SHP77 (cell line): ENCODE measurements at places on chromosomes 6 and 20.

DNA sequence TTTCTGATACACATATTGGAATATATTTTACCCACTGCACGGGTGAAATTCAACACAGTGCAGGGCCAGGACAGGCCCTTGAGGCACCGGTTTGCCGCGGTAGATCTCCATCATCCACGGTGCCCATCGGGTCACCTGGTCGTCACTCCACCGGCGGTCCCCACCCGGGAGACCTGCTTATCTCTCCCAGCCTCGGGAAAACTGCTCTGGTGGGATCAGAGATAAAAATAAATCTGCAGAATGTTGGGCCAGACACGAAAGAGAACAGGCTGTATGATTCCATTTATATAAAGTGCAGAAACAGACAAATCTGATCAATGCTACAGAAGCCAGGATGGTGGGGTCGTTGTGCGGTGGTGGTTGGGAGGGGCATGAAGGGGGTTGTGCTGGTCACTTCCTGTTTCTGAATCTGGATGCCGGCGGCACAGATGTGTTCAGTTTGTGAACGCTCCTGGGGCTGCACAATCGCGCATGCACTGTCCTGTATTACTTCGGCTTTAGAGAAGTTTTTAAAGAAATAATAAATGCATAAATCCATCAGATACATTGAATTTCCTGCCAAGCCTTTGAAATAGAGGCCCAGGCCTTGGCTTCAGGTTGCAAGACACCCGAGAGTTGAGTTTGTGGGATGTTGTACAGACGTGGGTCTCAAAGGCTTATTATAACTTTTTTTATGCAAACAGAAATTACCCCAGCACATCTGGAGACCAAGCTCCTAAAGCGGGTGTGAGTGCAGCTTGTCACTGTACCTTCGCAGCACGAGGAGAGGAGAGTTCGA is 54.3 kb downstream of the ANKRD60 start:
- no peak for DNase-seq

- no peak for DNase-seq
Measured at GRCh38 chr6:169557887-169558286, 143.9 kb downstream of the WDR27 start.

DNA sequence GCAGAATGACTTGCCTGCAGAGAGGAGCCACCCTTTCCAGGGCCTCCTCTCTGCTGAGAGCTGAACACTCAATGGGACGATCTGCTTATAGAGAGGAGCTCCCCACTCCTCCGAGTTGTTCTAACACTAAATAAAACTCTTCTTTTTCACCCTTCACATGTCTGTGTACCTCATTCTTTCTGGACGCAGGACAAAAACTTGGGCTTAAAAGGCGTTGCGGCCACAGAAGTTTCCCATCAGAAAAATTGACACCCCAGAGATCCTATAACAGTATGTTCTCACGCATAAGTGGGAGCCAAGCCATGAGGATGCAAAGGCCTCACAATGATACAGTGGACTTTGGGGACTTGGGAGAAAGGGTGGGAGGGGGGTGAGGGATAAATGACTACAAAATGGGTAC is 121.2 kb downstream of the GMPR start:
- DNase-seq = no peak

- DNase-seq = no peak
Measured at GRCh38 chr6:111777357-111777756, 95.9 kb downstream of the FYN start.

- DNase-seq = no peak
Measured at GRCh38 chr6:165059032-165059431, 250.4 kb downstream of the C6orf118 start.

DNA sequence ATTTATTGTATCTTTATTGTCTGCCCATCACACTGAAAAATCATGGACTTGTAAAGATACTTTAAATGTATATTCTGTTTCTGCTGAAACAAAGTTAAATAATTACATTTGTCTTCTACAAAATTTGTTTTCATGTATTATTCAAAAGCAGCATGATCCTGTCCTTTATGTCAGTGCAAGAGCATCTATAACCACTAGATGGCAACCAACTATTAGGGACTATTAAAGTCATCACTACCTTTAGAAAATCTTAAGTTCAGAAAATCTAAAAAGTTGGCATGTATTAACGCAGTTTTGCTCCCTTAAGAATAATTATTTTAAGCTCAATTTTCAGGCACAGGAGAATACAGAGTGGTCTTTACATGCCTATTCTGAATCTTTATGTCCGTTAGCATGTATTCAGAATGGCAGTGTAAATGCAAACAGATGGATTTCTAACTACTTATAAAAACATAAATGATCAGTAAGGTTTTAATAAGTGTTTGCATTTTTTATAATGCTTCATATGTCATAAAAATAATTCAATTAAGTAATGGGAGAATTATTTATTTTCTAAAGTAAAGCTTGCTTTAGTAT is 17.8 kb downstream of the TMEM30A start:
- peak; percentile 26 for DNase-seq

DNA sequence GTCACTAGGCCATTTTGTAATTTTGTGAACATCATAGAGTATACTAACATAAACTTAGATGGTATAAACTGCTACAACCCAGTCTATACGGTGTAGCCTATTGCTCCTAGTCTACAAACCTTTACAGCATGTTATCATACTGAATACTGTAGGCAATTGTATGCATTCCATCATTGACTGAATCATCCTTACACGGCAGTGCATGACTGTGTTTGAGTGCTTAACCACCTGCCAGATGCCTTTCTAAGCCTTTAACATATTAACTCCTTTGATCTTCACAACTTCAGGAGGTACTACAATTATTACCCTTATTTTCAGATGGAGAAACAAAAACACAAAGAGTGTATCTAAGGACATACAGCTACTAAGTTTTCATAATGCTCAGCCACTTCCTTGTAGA is 14.0 kb downstream of the DPPA5 start:
- no peak for DNase-seq

DNA sequence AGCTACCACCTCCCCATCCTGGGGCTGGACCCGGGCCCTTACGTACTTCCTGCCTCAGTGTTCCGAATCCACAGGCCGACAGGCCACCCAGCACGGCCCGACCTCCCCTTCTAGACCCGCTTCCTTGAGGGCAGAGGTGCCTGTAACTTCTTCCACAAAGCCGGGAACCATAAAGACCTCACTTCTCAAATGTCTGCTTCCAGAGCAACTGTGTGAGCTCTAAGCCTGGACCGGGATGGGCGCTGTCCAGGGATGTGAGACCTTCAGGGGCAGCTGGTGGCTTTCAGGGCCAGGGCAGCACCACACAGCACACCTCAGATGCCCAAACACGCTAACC is 9.3 kb downstream of the SLC2A4RG start:
- no peak for DNase-seq

DNA sequence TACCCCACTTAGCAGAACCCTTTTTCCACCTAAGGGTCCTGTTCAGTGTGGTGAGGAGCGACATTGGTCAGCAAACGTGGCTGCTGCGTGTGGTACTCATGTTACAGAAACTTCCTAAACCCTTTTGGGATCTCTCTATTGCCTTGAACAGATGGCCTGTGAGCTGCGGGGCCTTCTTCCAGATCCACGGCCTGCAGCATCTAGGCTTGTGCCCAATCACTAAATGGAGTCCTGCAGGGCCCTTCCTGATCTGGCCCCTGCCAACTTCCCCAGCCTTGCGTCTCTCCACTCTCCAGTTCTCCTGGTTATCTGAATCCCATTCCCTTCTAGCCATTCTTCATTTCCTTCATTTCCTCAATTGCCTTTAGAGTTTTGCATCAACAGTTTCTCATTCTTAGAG is 85.6 kb downstream of the PDE7B start:
- DNase-seq = no peak

DNA sequence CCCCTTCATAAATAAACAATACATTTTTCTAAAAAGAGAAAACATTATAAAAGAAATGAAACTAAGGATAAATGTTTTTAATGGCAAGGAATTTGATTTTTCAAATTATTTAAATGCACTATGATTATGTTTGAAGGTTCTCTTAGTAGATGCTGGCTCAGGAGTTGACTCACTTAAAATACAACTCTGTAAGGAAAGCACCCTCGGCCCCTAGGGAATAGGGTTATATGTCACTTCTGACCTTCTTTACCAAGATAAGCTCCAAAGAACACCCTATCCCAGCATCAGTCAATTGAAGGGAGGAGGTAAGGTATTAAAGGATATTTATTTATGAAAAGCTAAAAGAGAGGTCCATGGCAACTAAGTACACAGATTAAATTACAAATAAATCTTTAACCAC is 6.8 kb downstream of the SNAP91 start:
- DNase-seq = no peak

- DNase-seq = no peak
Measured at GRCh38 chr6:130840050-130840449, 12.8 kb downstream of the SMLR1 start.

DNA sequence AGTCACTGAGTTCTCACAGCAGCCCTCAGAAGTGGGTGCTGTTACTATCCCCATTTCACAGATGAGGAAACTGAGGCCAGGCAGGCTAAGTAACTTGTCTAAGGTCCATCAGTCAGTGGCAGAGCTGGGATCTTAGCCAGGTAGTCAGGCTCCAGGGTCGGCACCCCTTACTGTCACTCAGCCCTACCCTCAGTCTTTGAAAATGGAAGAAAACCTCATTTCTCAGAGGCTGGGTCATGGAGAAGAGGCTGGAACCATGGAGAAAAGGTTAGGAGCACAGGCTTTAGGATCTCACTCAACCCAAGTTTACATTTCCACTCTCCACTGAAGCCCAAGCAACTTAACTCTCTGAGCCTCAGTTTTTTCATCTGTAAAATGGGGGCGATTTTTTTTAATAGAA is 116.2 kb upstream of the SIRPG start:
- DNase-seq = no peak

- no peak for DNase-seq
Measured at GRCh38 chr6:118281291-118281690, 266.8 kb upstream of the PLN start.

GRCh38 chr20:56778765-56779195 is 149.7 kb downstream of the TFAP2C start:
- DNase-seq = no peak

GRCh38 chr6:140773276-140773675 is 1359.4 kb upstream of the GJE1 start:
- no peak for DNase-seq

DNA sequence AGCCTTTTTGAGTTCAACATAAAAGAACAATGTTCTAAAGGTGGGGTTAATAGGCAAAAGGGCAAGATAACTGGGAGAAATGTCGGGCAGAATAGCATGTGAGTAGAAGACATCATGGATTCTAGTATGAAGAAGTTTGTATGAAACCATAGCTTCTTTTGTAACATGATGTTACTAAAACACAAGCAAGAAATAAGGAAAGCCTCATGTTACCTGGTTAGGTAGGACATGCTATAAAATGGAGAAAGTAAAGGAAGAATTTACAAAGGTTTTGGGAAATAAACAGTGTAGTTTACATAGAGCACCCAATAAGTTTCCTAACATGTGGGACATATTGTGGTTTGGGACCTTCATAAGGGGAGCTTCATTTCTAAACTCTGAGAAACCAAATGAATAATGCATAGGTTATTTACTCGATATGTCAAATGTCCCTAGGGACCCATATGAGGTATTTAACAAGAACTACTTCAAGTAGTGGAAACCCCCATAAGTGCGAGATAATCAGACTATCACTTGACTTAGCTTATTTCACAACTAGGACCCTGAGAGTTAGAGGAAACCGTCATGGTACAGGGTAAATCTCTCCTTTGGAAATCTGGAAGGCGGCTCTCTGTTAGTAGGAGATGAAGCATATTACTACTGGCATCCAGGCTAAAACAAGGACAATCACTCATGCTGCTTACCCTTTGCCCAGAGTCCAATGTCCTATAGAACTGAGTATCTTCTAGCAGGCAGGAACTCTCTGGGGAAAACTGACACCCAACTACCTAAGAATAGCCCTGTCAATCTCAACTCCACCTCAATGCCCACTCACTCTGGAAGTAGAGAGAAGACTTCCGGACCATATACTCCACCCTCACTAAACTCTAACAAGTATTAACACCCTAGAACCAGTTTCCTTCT is 57.5 kb downstream of the ILRUN start:
- DNase-seq = no peak

GRCh38 chr6:26550250-26550993 is 12.3 kb downstream of the HMGN4 start:
- no peak for DNase-seq

GRCh38 chr6:82711971-82712370 is 348.4 kb downstream of the TPBG start:
- DNase-seq = no peak

GRCh38 chr6:85923013-85923430 is 280.3 kb upstream of the SYNCRIP start:
- peak; percentile 44 for DNase-seq

GRCh38 chr6:80227545-80228105 is 121.2 kb downstream of the BCKDHB start:
- DNase-seq = no peak

DNA sequence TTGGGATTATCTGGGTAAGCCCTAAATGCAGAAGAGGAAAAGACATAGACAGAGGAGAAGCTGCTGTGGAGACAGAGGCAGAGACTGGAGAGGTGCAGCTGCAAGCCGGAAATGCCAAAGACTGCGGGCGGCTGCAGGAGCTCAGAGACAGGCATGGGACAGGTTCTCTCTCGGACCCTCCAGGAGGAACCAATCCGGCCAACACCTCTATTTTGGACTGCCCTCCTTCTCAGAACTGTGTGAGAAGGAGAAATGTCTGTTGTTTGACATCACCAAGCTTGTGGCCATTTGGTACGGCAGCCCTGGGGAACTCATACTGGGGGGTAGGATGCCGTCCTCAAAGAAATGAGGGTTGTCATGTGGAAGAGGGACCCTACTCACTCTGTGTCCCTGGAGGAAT is 95.0 kb downstream of the DHX35 start:
- no peak for DNase-seq

- no peak for DNase-seq
Measured at GRCh38 chr6:133376743-133377142, 135.6 kb downstream of the EYA4 start.

DNA sequence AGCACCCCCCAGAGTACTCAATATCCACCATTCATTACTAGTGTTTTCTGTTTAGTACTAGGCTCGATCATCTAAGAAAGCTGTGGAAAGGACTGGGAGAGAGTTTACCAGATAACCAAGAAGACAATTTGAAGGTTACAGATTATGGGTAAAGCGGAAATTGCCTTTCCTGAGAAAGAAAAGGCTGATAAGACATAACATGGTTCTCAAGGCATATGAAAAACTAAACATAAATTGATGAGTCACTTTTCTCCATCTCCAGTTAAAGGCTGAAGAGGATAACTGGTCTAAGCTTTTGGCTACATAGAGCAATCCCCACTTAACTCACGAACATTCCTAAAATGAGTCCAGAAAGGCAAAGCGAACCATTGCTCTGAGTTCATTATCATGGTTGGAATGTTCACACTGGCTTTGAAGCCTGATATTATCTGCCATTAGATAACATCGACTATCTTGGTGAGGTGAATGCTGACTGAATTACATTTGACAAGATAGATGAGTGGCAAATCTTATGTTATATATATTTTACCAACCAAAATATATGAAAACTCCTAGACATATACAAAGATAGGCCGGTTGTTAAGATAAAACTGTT is 65.8 kb downstream of the BTBD9 start:
- no peak for DNase-seq

GRCh38 chr6:134883314-134883713 is 66.6 kb downstream of the ALDH8A1 start:
- no peak for DNase-seq

- DNase-seq = no peak
Measured at GRCh38 chr6:19342616-19343015, 494.6 kb upstream of the ID4 start.

- no peak for DNase-seq
Measured at GRCh38 chr6:6810727-6811126, 222.2 kb downstream of the LY86 start.
